ENCODE measurements at places on chromosomes 16 and 17. TPM values are rescaled to one million over a fixed set of nuclear protein-coding genes. Genes with fewer than 3 reads are reported as not detected.

FOXO3B gene
- 6.2 TPM for total RNA-seq

SLC5A2 gene
- total RNA-seq, result 0.13 TPM

DNA sequence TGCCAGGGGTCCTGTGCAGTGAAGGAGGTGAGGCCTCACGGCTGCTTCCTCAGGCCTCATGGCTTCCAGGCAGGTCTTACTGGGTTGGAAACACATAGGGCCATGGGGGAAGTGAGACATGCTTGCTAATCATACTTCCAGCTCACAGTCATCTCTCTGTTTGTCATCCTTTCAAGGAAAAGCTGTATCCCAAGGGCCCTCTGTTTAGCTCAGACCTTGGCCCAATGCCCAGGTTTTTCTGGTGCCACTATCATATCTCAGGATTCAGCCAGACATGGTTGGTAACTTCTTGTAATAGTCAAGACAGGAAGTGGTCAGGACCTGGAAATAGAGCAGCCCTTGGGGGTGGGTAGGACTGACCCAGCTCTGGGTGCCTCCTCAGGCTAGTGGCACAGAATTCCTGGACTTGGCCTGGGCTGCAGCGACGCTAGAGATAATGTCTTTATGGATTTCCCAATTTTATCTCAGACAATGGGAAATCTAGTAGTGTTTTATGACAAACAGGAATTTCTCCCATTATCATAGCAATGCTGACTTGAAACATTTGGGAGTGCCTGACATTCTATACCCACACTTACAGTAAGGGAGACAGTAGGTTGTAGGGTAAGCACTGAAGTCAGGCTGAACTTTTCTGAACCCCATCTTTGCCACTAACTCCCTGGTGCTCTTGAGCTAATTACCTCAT, 13.5 kb upstream of the ITGB3 start:
- peak overlapping the region; percentile 79 for H3K27ac ChIP-seq
- no peaks in the 10 kb centered on the region for H3K36me3 ChIP-seq
- H3K4me3 ChIP-seq, result no peak overlapping the region
- DNase-seq, result peak; percentile 97
- H3K4me1 ChIP-seq, result peaks cover 29% of the 10 kb centered on the region

DNA sequence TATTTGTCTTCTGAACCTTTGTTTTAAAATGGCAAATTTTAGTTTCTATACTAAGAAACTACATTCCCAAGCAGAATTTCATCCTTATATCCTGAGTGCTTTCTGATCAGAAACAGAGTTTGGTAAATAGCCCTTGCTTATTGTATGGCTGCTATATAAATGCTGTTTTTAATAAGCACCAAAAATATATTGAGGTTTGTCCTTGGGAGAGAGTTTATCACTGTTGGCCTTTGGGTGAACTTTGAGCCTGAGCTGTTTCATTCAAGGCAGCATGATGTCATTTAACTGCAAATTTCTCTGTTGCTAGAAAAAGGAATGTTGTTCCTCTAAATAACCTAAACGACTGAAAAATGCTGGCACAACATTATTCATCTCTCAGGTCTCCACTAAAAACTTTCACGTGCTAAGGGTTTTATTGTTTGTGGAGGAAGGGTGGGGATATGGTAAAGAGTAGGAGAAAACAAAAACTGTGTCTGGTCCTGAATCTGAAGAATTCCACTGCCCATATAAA, 334.3 kb upstream of the TBX2 start:
- DNase-seq, result no peak
- H3K4me1 ChIP-seq, result 0 out of 2 replicates have a peak, but pooled peaks cover 4% of the 10 kb centered on the region
- no peak overlapping the region for H3K27ac ChIP-seq
- H3K36me3 ChIP-seq, result no peaks in the 10 kb centered on the region
- no peak overlapping the region for H3K4me3 ChIP-seq

ALOX15 gene
- 1.8 TPM for total RNA-seq

- no peaks in the 10 kb centered on the region for H3K27me3 ChIP-seq
- H3K27ac ChIP-seq, result no peak overlapping the region
- H3K4me1 ChIP-seq, result peaks cover 4% of the 10 kb centered on the region
- no peak for DNase-seq
These were observed 24.4 kb upstream of the SEC14L1 start for GRCh38 chr17:77116371-77116860.
